ENCODE measurements at places on chromosomes 1 and 21.

DNA sequence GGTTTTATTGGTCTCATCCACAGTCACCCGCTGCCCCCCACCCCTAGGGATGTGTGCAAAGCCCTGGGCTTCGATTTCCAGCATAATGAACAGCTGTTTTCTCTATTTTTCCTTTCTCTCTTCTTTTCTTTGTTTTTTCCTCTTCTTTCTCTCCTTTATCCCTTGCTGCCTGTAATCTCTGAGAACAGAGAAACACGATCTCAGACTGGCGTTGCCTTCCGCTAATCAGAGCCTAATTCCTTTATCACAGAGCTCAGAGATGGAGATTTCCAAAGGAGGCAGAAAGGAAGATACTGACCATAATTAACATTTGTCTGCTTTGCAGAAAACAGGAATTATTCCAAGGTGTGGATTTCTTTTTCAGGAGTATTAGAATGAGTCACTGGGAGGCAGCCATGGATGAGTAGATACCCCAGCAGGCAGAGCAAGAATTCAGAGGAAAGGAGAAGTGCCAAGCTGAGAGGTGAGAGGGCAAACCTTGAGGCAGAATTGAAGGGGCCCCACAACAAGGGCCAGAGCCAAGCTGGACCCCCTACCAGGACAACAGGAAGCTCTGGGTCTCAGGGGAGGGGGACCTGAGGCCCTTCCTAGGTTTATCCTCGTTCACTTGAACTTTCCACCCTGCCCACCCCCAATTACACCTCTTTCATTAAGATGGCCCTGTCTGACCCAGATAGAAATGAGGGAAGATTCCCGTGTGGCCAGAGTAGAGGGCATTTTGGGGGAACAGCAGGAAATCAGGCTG is 33.3 kb downstream of the MATN1 start:
- DNase-seq: no peak

GRCh38 chr1:79364896-79365295 is 358.4 kb upstream of the ADGRL4 start:
- DNase-seq: no peak

- DNase-seq: no peak
These were observed 27.7 kb downstream of the STYXL2 start for GRCh38 chr1:167121375-167122120.

GRCh38 chr21:15682977-15683376 is 46.8 kb upstream of the USP25 start:
- DNase-seq: no peak

- DNase-seq: no peak
These were observed 1.4 kb downstream of the TENT5B start for GRCh38 chr1:27011058-27011764.

DNA sequence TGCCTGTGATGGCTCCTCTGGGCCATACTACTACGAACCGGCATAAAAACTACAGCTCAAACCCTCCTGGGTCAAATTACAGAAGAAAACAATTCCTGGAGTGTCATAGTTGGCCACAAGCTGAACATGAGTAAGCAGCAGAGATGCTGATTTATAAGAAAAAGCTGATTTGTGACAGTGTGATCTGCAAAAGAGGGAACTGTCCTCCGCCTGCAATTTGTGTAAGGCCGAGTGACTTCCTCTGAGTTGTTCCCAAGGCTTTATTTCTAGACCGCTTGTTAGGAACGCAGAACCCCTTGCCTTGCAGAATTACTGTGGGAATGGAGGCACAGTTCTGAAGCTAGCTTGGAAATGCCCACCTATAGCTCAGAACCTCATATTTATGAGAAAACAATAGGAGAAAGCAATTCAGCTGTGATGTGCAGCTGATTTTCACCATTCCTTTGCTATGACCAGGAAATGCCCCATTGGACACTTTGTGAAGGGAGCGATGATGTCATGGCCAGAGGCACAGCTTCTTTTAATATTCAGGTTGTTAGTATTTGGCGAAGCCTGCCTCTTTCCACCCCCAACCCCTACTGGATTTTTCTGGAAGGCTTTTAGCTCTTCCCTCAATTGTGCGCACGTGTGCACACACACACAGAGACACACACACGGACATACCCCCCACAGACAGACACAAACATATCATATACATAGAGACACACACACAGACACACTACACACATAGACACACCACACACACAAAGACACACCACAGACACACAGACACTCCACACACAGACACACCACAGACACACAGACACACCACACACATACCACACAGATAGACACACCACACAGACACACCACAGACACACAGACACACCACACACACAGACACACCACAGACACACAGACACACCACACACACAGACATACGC is 47.6 kb downstream of the IER5 start:
- no peak for DNase-seq

- no peak for DNase-seq
These were observed 528.5 kb downstream of the PLPP3 start for GRCh38 chr1:56050911-56051310.

DNA sequence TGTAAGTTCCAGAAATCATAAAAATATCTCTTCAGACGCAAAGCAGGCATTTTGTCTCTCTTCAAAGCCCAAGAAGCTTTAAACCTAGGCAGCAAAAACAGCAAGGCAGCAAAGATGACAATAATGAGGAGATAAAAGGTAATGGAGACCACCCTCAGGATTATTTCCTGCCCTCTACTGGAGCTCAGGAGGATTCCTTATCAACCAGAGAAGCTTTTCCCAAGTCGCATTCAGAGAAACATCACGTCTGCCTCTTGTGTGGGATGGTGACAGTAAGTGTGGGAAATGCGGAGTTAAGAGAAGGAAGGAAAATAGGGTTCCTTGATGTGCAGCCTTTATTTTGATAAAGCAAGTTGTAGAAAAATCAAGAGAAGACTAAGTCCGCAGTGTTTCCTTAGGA is 365.8 kb downstream of the RGS7 start:
- no peak for DNase-seq

DNA sequence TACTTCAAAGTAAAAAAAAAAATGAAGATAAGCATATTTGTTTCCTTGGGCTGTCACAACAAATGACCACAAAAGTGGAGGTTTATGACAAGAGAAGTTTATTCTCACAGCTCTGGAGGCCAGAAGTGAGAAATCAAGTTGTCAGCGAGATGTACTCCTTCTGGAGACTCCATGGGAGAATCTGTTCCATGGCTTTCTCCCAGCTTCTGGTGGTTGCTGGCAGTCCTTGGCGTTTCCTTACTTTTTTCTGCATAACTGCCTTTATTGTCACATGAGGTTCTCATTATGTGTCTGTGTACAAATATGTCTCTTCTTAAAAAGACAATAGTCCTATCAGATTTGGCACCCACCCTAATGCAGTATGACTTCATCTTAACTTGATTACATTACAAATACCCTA is 398.3 kb downstream of the KCNT2 start:
- DNase-seq: no peak

DNA sequence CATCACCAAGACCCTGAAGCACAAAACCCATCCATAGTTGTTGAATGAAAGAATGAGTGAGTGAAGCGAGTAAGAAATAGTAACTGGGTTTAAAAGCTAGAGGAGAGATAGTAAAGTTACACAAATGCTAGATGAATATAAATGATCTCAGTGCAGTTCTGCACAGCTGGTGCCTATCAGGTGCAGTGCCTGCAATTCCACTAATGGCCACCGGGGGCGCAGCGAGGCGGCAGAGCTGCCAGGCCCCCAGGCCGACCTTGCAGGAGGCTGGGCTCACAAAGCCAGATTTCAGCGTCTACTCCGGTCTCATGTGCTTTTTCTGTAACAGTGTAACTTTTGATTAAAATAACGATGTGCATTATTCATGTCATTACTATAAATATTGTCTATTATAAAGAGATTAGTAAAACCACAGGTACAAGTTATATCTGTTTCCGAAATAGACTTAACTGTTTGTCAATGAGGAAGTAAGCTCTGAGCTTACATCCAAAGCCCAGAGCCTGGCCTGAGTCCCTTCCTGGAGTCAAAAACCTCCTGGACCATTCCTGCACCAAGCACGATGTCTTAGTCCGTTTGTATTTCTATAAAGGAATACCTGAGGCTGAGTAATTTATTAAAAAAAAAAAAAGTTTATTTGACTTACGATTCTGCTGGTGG is 477.6 kb downstream of the NPHP4 start:
- peak; percentile 75 for DNase-seq

DNA sequence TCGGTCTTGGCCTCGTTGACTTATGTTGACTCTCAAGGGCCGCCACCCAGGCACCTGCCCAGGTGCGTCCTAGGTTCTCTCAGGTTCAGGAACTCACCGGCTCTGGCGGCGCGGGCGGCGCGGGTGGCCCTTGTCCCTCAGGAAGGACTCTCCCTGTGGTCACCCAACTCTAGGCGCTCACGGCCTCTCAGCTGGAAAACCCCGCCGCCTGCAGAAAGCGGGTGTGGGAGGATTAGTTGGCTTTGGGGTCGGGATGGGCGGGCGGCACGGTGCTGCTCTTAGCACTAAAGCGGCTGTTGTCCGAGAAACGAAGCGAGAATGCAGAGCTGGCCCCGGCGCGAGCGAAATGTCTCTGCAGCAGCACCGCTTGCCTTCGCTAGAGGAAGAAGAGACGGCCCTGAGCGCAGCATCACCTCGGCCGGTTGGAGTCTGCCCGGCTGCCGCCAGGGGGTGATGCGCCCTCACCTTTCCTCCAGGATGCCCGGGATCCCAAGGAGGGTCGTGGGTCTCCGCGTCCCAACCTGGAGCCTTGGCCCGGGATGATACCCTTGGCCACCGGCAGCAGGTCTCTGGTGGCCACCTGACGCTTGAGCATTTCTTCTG is 8.1 kb upstream of the TADA1 start:
- peak; percentile 6 for DNase-seq

DNA sequence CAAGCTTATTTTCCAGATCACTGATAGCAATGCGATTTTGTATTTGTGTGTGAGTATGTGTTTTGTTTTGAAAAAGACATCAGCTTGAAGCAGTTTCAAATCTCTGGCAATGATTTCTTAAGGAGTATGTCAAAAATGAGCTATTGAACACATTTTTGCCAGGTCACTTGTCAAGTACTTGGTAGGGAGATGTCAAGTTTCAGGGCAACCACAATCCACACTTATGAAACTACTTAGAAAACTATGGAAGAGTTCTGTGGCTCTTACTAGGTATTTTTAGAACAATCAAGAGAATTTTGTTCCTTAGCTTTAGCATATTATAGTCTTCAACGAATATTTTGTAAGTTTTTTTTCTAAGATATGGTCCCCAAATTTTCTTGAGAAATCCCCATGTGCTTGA is 318.8 kb upstream of the ZRANB2 start:
- no peak for DNase-seq

DNA sequence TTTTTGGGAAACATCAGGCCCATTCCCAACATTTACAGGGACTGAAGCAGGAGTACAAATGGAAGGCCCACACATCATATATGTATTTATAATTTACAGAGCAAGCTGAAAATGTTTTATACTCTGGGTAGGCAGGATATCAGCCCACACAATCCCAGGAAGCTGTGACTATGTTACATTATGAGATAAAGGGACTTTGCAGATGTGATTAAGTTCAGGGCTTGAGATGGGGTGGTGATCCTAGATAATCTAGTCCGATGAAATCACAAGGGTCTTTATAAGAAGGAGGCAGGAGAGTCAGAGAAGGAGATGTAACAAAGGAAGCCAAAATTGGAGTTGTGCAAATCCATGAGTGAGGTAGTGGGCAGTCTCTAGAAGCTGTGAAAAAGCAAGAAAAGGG is 160.5 kb downstream of the PDE4B start:
- DNase-seq: no peak

DNA sequence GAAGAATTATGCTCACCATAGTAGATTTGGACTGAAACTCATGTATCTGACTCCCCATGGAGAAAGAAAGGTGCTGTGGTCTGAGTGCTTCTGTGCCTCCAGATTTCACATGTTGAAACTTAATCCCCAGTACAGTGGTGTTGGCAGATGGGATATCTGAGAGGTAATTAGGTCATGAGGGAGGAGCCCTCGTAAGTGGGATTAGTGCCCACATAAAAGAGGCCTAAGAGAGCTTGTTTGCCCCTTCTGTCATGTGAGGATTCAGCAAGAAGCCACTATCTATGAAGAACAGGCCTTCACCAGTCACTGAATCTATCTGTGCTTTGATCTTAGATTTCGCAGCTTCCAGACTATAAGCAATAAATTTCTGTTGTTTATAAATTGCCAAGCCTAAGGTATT is 150.1 kb downstream of the PLPP3 start:
- DNase-seq: no peak

- DNase-seq: no peak
These were observed 23.7 kb upstream of the DISP1 start for GRCh38 chr1:222791006-222791710.

DNA sequence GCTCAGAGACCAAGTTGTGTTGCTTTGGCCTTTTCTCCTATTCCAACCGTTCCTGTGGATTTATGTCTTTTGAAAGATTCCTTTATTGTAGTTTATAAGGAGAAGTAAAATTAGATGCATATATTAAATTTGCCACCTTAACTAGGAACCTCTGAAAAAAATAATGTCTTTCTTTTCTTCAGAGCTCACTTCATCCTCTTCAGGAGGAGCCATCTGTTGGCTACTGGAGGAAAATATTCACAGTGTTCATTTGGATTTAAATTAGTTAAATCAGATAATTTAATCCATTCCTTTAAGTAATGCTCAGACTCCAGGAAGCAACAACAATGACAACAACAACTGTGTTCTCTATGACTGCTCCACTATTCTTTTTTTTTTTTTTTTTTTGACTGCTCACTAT is 164.0 kb downstream of the FASLG start:
- no peak for DNase-seq

GRCh38 chr1:30965924-30966599 is 57.5 kb upstream of the SDC3 start:
- DNase-seq: no peak

DNA sequence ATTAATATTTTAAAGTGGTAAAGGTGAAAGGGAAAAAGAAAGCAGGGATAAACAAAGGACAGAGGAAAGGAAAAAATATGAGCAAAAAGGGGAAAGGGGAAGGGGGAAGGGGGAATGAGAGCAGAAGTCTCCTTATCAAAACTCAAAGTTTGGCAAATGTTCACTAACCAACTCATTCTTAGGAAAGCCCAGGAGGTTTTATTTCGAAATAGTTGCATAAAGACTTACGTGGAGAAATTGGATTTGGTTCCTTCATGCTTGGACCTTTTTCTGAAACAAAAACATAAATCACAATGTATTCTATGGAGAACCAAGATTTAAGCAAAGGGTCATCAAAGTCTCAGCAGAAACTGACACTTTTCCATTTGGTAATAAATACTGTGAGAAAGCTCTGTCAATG is 188.1 kb downstream of the TGFBR3 start:
- no peak for DNase-seq

All from stimulated activated CD4-positive, alpha-beta T cell treated with anti-CD3 and anti-CD28 coated beads, Interleukin-4, amount 100 ng/mL, for 48 hours (primary cell).